Testis (tissue), 5 donors: ENCODE measurements at places on chromosomes 11 and 22. TPM values are rescaled to one million over a fixed set of nuclear protein-coding genes. Genes with fewer than 3 reads are reported as not detected.
A peak's percentile ranks its signal among the peaks of the same experiment; 100 is the strongest.

The SLC43A3 gene
- 13.8 TPM for total RNA-seq

The ADAMTS15 gene
- 2.8 TPM for total RNA-seq

DNA sequence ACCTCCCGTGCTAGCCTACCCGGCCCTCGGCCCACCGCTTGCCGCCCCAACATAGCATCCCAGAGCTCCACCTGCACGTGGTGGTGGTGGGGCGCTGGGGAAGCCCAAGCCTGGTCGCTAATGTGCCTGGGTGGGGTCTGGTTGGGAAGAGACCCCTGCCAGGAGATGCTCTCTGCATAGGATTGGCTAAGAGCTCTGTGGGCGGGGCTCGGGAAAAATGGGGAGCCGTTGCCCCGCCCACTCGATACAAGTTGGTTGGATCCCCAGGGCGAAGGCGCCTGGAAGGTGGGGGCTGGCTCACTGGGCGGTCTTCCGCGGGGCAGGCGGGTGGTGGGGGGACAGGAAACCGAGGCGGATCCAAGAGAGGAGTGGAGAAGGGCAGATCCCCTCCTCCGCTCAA is 7.6 kb downstream of the LRRC10B start:
- peak overlapping the region; percentile 31 for H3K4me3 ChIP-seq
- no peaks in the 10 kb centered on the region for H3K27me3 ChIP-seq
- DNase-seq, result no peak
- no peak overlapping the region for H3K27ac ChIP-seq
- no peaks in the 10 kb centered on the region for H3K36me3 ChIP-seq

DNA sequence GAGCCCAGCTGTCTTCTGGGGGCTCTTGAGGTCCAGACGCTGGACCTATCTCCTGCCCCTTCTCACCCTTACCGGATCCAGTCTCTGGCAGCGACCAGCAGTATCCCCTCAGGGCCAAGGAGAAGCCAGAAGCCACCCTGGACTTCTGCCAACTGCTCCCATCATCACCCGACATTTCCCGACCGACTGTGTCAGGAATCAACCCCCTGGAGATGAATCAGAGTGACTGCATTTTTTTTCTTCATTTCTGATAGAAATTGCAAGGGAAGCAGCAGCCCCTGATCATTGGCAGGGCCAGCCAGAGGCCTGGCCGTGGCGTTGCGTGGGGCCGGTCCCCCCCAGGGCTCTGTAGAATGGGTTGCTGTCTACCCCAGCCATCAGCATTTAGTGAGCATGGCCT is 5.2 kb upstream of the LIF start:
- DNase-seq, result no peak
- H3K4me3 ChIP-seq, result no peak overlapping the region
- no peaks in the 10 kb centered on the region for H3K27me3 ChIP-seq
- H3K27ac ChIP-seq, result no peak overlapping the region
- no peaks in the 10 kb centered on the region for H3K36me3 ChIP-seq

- H3K36me3 ChIP-seq, result no peaks in the 10 kb centered on the region
- H3K4me1 ChIP-seq, result no peaks in the 10 kb centered on the region
- H3K27ac ChIP-seq, result no peak overlapping the region
- no peak for DNase-seq
- H3K27me3 ChIP-seq, result no peaks in the 10 kb centered on the region
- H3K4me3 ChIP-seq, result no peak overlapping the region
Measured at GRCh38 chr22:47239474-47239860, 477.0 kb downstream of the TBC1D22A start.

DNA sequence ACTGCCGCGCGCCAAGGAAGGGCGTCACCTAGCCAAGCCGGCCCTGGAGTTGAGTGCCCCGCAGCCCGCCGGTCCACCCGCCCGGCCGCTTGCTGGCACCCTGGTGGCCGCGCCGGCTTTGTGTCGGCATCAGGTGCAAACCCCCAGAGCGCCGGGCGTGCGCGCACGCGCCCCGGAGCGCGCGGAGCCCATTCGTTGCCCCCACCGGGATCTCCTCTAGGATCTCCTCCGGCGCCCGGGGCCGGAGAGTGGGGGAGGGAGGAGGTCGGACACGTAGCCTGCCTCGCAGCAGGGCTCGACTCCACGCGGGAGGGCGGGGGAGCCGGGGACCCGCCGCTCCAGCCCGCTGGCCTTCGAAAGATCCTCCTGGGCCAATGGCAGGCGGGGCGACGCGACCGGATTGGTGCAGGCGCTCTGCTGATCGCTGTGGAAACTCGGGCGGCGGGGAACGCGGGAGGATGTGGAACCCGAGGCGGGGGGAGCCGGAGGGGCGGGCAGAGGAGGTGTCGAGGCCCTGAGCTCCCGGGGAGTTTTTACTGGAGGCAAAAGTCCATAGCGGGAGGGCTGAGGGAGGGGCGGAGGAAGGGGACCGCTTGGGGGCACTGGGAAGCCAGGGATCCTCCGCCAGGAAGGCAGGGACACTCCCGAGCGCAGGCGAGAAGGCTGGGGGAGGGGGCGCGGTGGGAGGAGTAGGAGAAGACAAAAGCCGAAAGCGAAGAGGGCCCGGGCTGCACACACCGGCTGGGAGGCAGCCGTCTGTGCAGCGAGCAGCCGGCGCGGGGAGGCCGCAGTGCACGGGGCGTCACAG is at the start of gene FADS2:
TSS of gene FADS2 (plus strand) at position 730 of the 808 bp plus-strand sequence. CDS start 91 bp downstream, outside the sequence.
- peaks cover 41% of the 10 kb centered on the region for H3K4me1 ChIP-seq
- peak within 1 kb of the TSS; percentile 62 for H3K4me3 ChIP-seq
- peak within 1 kb of the TSS; percentile 91 for H3K27ac ChIP-seq
